ENCODE measurements at places on chromosomes 4 and X. TPM values are rescaled to one million over a fixed set of nuclear protein-coding genes. Genes with fewer than 3 reads are reported as not detected.
A peak's percentile ranks its signal among the peaks of the same experiment; 100 is the strongest.

- no peak for DNase-seq
Observed at GRCh38 chrX:29788991-29789699, 426.2 kb upstream of the MAGEB2 start.

GRCh38 chr4:152735396-152735859, 44.1 kb downstream of the TIGD4 start:
- no peak for DNase-seq

The CXCL6 gene
- 0.22 TPM for total RNA-seq

DNA sequence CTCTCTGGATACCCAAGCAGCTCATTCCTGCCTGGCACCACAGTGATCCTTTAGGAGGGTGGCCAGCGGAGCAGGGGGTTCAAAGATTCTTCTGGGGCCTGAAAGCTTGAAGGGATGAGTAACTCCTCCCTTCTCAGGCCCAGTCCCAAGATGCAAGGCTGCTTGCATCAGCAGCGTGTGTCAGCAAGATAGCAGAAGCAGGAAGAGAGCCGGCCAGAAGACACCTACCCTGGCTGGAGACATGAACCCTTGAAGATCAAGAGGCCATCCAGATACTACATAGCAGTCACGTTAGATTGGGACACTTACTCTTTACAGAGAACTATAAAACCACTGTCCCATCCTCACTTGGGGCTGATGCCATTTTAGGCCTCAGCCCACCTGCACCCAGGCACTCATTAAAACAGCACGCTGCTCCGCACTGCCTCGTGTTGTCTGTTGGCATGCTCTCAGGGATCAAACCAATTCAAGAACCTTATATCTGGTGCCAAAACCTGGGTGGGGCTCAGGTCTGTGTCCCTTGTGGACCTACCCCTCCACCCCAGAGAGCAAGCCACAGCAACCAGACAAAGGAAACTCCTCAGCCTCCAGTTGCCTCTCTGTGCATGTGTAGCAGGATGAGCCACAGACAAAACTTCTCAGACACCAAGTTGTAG, 6.5 kb downstream of the UGT2B17 start:
- peak; percentile 53 for DNase-seq

- no peak for DNase-seq
Observed at GRCh38 chr4:39770005-39770404, 72.1 kb downstream of the UBE2K start.
